ENCODE measurements at places on chromosomes 4 and X.
A peak's percentile ranks its signal among the peaks of the same experiment; 100 is the strongest.

- no peak for DNase-seq
Measured at GRCh38 chrX:136318895-136319597, 18.3 kb downstream of the ADGRG4 start.

DNA sequence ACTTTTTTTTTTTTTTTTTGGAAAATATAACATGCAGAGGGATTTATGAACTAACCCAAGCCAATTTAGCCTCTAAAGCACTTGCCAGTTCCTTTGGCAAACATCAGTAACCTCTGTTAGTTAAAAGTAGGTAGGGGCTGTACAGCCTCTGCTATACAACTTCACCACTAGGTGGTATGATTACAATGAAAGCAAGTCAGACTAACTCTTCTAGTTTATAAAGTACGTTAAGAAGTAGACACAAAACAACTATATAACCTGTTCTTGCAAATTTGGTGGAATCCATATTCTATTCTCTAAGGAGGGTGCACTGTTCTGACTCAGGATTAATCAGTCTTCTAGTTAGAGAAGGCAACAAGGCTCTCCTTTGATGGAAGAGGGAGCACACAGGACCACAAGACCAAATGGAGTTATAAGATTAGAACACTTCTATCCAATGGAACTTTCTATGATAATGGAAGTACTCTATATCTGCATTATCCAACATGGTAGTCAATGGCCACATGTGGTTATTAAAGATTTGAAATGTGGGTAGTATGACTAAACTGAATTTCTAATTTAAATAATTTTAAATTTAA, 12.8 kb downstream of the AIMP1 start:
- DNase-seq, result peak; percentile 14

DNA sequence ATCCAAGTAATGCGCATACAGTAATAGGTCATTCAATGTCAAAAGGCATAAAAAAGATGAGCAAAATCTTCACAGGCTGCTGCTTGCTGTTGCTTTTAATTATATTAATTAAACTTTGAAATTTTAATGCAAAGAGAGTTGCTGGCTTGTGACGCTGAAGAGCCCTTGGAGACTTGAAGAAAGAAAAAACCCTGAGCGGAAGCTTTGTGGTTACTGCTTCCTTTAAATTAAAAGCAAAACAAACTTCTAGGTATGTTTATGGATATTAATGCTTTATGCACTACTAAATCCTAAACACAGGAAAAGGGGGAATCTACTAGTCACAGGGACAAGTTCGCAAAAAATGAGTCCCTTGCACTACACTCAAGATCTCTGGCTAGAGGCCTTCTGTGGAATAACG, 166.7 kb downstream of the ANTXR2 start:
- no peak for DNase-seq

- no peak for DNase-seq
Measured at GRCh38 chrX:133983256-133983973, 2.0 kb downstream of the GPC3 start.

- no peak for DNase-seq
Measured at GRCh38 chr4:45043911-45044310, 317.6 kb upstream of the GNPDA2 start.

DNA sequence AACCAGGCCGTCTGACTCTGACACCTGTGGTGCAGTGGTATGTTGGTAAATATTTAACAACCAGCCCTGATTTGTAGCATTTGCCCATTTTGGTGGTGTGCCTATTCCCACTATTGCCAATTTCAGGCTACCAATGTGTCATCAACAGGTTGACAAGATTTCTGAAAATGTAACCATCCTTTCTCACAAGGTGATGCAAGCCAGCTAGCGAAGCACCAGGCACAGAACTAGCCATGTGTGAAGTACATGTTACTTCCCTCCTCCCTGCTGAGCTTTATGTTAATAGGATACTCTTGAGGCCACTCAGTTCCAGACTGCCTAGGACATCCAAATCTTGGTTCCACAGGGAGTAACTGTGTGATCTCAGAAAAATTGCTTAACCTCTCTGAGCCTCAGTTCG, 7.2 kb upstream of the MAMLD1 start:
- no peak for DNase-seq

DNA sequence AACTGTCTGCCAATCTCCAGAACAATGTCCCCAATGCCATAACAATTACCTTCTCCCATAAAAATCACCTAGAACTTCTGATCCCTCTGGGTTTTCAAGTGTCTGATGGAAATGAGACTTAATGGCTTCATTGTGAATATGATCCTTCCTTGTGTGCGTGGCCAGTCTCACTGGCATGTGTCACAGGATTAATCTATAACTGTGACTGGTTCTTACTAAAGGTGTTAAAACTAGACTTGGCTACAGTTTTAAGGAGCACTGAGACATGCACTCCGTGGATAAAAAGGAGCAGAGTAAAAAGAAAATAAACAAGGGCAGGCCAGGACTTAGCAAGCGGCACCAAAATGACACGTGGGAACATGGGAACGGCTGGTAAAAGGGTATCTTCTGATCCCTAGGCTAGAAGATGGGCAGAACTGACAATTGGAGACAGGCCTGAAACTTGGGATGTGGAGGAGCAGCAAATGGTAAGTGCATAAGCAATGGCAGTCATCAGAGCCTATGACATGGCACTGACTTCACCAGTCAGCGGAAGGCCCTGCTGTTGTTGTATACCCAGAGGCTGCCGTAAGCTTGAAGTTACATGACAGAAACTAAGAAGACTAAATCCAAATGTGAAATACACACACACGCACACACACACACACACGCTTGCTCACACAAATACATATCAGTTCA, 256.6 kb upstream of the NOCT start:
- DNase-seq, result no peak

DNA sequence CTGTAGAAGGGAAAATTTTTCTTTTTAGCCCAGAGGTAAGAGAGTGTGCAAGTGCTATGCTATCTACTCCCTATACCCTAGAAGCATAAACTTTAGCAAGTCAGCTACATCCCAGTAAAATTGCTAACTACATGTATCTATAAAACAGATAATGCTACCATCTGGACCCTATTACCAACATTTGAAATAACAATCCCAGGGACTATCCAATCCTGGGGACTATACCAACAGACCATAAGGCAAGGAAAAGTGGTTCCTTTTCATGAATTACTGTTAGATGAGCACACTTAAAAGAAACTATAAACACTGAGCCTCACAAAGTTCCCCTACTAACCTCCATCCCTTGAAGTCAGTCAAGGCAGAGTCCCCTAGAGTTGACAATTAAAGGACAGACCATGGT, 213.6 kb upstream of the VEGFC start:
- DNase-seq, result no peak

DNA sequence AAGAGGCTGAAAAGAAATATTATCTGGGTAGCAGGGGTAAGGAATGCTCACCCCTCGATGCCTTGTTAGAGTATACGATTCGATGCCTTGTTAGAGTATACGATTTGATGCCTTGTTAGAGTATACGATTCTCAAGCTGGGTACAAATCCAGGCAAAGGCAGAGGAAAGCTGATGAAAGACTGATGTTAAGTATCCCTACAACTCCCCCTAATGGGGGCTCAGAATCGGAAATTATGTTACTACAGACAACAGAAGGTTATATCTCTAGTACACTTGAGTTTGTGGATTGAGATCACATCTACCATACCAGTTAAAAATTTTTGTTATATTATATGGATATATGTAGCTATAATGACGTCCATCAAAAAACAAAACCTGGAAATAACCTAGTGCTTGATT, 4.8 kb downstream of the LRRC66 start:
- no peak for DNase-seq

GRCh38 chr4:5027346-5027745, 8.1 kb upstream of the CYTL1 start:
- DNase-seq, result no peak

DNA sequence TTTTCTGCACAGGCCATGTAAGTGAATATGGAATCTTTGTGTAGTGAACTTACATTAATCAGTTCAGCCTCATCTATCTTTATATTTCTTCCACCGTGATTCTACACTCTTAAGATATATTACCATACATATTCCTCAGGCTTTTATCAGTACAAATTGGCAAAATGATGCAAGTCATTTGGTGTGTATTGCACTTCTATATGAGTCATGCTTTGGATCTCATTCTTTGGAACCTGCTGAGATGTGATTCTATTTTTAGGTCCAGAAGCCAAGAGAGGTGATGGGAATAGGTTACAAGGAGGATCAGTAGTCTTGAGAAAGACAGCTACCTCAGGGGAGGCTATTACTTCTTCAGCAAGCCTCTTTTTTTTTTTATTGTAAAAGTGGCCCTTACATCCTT, 204.4 kb downstream of the ZNF330 start:
- peak; percentile 1 for DNase-seq

- DNase-seq, result peak; percentile 18
Measured at GRCh38 chr4:40377512-40378365, 42.6 kb downstream of the CHRNA9 start.

GRCh38 chrX:16429406-16429805, 220.6 kb upstream of the S100G start:
- no peak for DNase-seq

- DNase-seq, result no peak
Measured at GRCh38 chr4:180153587-180153986, 2089.6 kb upstream of the TENM3 start.

GRCh38 chr4:101421386-101421785, 74.1 kb upstream of the PPP3CA start:
- no peak for DNase-seq

DNA sequence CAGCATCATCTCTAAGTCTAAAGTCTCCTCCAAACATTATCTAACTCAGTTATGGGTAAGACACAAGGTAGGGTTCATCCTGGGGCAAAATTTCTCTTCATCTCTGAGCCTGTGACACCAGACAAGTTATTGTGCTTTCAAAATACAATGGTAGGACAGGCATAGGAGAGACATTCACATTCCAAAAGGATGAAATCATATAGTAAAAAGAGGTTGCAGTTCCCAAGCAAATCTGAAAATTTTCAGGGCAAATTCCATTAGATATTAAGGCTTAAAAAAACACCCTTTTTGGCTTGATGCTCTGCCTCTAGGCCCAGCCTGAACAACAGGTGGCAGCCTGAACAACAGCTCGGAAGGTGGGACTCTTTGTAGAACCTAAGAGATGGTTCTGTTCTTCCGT, 448.3 kb upstream of the SLIT2 start:
- DNase-seq, result no peak

DNA sequence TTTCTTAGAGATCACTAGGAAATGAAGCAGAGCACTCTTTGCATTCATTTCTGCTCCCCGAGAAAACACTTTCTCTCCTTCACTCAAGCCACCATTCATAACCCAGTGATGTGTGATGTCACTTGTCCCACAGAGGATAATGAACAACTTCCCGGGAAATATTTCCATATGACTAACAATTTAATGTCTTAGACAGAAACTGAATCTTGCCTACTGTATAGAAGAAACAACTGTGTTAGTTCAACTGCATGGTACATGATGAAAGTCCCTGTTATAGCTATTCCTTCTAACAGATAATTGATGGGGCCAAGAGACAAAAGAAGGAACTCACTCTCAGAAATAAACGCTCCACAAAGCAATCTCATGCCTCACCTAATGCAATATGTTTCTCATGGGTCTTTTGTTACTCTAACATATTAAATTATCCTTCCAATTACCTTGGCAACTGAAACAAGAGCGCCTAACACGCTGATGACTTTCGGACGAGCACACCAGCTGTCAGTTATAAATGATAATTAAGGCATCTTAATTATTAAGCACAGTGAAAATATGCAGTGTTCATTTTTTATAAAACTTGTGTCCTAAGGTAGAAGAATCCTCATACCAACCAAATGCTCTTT, 113.7 kb upstream of the TLR3 start:
- no peak for DNase-seq

DNA sequence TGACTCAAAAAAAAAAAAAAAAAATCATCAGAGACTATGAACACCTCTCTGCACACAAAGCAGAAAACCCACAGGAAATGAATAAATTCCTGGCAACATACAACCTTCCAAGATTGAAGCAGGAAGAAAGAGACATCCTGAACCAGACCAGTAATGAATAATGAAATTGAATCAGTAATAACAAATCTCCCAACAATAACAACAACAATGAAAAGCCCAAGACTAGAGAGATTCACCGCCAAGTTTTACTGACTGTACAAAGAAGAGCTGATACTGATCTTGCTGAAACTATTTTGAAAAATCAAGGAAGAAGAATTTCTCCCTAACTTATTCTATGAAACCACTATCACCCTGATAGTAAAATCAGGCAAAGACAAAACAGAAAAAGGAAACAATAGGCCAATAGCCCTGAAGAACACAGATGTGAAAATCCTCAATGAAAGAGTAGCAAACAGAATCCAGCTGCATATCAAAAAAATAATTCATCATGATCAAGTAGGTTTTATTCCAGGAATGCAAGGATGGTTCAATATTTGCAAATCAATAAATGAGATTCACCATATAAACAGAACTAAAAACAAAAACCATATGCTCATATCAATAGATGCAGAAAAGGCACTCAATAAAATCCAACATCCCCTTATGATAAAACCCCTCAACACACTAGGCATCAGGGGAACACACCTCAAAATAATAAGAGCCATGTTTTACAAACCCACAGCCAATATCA, 31.0 kb upstream of the PLK4 start:
- no peak for DNase-seq

- peak; percentile 50 for DNase-seq
Measured at GRCh38 chr4:100257567-100257966, 67.3 kb upstream of the DDIT4L start.

- DNase-seq, result peak; percentile 45
Measured at GRCh38 chrX:65932173-65933084, 107.5 kb downstream of the VSIG4 start.

GRCh38 chrX:110992611-110993010, 103.4 kb upstream of the PAK3 start:
- peak; percentile 9 for DNase-seq

GRCh38 chrX:24425806-24426205, 39.3 kb upstream of the PDK3 start:
- DNase-seq, result no peak

- DNase-seq, result no peak
Measured at GRCh38 chrX:69357317-69357716, 146.8 kb upstream of the NALF2 start.

DNA sequence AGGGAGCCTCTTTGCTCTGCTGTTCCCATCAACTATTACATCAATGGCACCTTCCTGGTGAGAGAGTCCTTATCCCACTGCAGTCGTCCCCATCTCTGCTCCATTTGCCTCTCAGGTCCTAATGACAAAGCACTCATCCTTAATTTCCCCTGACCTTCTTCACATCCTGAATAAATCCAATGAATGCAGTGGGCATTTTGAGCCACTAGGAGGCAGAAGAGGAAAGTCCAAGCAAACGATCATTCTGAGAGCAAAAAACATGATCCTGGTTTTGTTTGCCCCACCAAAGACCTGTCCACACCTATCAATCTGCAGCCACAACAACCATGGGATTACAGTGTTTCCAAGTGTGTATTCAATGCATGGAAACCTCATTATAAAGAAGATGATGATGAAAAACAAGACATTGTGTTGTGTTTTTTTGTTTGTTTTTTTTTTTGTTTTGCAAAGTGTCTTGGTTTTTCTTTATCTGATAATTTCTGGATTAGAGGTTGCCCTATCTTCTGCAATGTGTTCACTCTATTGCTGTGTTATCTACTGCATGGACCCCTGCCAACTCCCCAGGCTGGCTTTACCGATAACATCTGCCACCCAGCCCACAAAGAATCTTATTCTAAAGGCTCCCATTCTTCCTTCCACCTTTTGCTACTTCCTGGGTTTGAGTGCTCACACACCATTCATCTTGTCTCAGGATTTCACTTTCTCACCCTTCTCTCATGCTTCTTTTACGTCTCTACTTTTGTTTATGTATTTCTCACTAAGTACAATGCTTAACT, 207.2 kb downstream of the NLGN4X start:
- DNase-seq, result no peak

- DNase-seq, result no peak
Measured at GRCh38 chr4:89164400-89164799, 53.1 kb downstream of the TIGD2 start.
